Activated naive CD4-positive, alpha-beta T cell treated with anti-CD3 and anti-CD28 coated beads, Interleukin-2, amount 10 ng/mL, durations not matched to agents 7 days and 5 days (primary cell): ENCODE measurements at places on chromosomes 1 and 21.

- no peak for DNase-seq
Observed at GRCh38 chr1:221336126-221336525, 405.8 kb downstream of the DUSP10 start.

DNA sequence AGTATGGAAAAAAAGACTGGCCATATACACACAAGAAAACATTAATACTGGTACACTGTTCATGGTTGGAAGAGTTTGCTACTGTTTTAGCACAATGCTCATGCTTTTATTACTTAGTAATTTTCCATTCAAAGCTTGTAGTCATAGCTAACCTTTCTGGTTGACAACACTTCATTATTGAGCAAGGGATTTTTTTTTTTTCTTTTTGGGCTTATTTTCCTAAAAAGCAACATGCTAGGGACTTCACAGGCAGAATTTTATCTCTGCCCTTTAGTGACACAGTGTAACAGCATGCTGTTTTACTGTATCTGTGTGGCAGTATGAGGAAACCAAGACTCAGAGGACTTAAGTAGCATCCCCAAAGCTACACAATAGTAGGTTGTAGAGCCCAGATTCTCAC, 58.5 kb downstream of the FGGY start:
- DNase-seq = no peak

DNA sequence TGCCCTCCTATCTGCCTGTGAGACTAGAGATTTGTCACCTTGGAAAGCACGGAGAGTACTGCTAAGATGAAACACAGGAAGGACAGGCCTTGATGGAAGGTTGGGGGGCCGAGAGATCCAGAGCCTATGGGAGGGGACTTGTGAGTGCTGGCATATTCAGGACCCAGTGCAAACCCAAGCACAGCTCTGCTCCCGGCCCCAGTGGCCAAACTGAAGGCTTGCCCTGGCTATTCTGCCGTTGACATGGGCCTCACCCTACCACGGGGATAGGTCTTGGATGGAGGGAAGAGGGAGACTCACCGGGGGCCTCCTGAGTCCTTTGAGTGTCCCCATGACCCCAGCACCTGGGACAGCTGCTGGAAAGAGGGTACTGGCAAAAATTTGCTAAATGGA, 4.6 kb upstream of the EVA1B start:
- no peak for DNase-seq

GRCh38 chr21:44363278-44363677, 9.9 kb downstream of the TRPM2 start:
- DNase-seq = no peak

DNA sequence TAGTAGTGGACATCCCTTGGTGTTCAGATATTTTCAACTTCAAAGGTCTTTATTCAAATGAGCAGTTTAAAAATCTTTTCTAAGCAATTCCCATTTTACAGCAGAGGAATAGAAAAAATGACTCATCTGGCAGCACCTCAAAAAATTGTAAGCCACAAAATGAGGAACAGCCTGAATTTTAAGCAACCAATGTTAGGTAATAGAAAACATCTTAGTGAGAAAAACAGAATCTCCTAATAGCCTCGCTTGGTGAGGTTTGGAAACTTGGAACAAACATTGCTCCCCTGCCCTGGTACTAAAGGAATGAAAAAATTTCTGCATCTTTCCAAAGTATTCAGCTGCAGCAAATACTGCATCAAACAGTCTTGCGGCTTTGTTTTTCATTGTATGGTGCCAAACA, 264.4 kb downstream of the NTNG1 start:
- no peak for DNase-seq

DNA sequence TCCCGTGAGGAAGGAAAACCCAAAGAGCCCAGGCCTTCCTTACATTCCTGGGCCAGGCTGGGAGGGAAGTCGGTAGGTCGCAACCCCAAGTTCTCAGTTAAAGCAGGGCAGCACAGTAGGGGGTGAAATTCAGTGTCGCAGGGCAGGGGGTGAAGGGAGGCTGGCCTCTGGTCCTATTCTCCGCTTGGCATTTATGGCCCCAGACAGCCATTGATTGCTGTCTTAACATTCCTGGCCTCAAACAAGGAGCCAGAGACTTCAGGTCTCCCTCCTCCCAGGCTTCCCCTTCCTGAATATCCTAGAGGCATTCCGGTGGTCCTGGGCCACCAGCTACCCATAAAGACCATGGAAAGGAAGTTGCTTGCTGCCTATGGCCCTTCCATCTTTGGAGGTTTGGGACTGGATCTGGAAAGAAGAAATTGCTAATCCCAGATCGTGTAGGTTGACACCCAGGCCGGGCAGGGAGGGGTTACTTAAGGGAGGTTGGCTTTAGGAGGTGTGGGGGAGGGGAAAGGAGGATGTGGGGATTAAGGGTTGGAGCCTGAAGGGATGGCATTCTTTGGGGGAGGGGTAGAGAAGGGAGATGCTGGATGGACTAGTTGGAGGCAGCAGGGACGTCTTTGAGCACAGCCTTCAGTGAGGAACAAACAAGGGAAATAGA, 1.7 kb downstream of the LIN28A start:
- DNase-seq = no peak

DNA sequence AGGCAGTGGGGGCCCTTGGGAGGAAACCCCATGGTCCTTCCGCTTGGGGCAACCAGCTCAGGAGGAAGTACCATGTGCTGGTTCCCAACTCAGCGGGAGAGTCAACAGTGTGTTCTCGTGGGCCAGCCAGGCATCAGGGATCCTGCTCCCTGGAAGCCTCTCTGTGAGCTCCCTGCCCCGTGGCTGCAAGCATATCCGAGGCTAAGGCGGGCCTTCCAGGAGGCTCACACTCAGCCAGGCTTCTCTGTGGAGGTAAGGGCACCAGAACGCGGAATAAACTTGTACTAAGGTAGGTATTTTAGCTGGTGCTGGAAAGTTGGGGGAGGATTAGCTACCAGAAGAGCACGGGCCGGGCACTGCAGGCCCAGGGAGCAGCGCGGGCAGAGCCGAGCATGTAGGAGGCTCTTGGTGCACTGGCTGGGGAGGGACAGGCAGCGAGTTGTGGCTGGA, 74.7 kb upstream of the POU3F1 start:
- no peak for DNase-seq

DNA sequence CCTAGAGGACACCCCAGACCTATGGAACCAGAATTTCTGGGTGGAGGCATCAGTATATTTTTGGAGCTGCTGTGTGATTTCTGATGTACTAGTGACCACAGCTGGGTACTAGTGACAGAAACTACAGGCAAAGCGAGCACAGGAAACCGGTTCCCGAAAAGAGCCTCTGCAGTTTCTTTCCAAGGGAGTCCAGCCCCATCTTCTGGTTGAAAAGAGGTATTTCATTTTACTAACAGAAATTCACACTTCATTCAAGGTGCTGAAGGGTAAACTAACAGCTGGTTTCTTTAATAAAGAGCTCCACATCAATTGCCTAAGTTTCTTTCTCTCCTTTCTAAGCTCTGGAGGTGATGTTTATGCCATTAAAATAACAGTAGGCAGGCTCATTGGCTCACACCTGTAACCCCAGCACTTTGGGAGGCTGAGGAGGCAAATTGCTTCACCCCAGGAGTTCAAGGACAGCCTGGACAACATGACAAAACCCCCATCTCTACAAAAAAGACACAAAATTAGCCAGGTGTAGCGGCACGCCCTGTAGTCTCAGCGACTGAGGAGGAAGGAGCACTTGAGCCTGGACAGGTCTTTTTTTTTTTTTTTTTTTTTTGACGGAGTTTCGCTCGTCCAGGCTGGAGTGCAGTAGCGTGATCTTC, 22.0 kb downstream of the THAP3 start:
- DNase-seq = peak; percentile 55
